NK-92 treated with Interleukin-12 subunit alpha and Interleukin-12 subunit beta, amount 100 ng/mL, for 24 hours (cell line): ENCODE measurements at places on chromosomes 7 and 10.

DNA sequence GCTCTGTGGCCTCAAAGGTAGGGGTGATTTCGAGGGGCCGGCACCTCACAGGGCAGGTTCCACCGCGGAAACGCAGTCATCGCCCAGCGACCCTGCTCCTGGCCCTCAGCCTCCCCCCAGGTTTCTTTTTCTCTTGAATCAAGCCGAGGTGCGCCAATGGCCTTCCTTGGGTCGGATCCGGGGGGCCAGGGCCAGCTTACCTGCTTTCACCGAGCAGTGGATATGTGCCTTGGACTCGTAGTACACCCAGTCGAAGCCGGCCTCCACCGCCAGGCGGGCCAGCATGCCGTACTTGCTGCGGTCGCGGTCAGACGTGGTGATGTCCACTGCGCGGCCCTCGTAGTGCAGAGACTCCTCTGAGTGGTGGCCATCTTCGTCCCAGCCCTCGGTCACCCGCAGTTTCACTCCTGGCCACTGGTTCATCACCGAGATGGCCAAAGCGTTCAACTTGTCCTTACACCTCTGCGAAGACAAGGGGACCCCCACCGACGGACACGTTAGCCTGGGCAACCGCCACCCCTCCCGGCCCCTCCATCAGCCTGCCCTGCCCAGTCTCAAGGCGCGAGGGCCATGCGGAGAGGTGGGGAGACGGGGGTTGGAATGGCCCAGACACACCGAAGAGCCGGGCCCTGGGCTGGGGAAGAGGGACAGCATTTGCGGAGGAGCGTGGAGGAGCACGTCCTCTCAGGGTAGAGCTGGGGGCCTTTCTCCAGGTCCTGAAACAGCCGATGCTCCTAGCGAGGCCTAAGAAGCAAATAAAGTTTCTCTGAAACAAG lies 6.0 kb downstream of the SHH start:
- no peak for DNase-seq

- DNase-seq, result no peak
Observed at GRCh38 chr10:76310588-76311080, 879.2 kb downstream of the LRMDA start.

GRCh38 chr7:66140924-66141323 lies 26.3 kb downstream of the CRCP start:
- no peak for DNase-seq

DNA sequence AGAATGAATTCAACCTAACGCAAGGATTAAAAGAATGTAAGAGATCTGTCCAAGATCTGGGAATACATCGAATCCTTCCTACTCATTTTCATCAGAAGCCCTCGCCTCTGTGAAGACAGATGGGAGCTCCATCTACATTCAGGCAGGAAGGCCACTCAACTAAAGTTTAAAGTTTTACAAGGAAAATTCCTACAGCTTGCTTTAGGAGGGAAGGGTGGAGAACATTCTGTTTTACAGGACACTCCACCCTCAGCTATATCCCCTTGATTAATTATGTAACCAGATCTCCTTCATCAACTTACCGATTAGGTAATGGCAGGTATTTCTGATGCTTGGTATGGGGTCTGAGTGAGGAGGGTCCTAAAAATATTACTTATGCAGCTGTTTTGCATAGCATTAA lies 5.6 kb upstream of the AHR start:
- no peak for DNase-seq

DNA sequence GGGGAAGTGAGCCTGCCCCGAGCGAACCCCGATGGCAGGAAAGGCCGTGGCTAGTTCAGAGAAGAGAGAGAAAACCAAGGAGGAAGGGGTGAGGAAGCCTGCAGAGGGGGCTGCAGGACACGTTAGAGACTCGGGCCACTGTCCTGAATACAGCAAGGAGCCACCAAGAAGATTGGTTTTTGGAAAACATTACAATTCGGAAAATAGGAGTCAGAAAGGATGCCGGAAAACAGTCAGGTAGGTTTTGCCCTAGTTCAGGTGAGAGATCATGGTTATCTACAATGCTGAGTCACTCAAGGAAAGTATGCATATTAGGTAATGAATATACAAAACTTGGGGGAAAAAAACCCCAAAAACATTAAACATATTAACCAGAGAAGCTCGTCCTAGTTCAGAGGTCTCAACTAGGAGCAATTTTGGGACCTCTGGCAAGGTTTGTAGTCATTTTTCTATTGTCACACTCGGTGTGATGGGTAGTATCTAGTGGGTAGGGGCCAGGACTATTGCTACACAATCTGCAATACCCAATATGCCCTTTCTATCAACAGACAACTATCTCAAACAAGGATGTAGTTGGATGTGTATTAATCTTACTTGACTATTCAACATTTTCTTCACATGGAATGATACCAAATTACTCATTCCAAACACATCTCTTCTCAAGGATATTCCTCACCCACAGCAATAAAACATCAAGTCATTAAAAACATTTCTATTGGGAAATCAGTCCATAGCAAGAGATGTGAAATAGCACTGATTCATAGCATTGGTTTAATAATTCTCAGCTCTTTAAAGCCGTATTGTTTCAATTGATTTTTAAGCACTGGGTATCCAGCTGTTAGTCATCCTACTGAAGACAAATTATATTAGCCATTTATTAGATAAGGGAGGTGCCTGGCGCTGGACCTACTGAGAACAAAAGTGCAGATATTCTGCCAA lies 74.4 kb upstream of the RSU1 start:
- peak; percentile 27 for DNase-seq

DNA sequence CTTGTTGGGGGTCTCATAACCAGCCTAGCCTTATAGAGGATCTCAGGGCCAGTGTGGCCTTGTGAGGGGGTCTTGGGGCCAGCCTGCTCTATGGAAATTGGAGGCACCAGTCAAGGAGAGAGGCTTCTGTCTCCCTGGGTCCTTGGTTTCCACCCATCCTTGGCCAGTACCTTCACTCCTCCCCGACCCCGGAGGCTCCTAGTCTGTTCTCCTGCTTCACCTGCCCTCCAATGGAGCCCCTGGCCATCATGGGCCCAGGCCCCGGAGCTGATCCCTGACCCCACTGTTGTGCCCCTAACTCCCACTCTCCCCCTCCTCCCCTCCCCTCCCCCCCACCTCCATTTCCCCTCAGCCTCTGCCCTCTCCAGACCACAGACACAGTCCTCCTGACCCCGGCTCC lies 29.7 kb downstream of the RASGEF1A start:
- no peak for DNase-seq

- no peak for DNase-seq
Observed at GRCh38 chr10:43258562-43259212, 8.2 kb downstream of the RASGEF1A start.

GRCh38 chr7:51237446-51238133 lies 79.0 kb downstream of the COBL start:
- no peak for DNase-seq

DNA sequence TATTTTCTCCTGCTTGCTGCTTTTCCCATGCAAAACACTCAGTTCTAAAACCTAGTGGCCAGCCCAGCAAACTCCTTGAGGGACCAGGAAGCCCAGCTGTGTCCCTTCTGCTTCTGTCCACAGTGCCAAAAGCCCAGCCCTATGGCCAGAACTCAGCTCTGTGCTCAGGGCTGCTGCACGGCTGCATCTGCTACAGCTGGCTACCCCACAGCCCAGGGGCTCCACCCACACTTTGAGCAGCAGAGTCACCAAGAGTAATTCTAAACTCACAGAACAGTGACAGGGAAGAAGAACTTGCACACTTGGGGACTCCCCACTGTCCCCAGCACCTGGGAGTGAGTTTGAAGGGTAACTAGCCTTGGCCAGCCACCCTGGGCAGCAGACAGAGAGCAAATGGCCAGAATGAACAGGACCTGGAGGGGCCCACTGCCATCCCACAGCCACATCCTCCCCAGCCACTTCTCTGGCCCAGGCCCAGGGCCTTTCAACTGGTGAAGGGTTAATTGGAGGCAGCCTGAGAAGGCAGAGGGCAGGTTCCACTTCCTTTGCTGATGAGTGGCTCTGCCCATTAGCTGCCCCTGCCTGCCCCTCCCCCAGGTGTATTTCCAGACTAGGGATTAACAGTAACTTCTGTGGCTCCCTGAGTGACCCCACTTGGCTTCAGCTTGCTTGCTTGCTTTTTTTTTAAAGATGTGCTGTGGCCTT lies 28.1 kb upstream of the TRIM8 start:
- no peak for DNase-seq

DNA sequence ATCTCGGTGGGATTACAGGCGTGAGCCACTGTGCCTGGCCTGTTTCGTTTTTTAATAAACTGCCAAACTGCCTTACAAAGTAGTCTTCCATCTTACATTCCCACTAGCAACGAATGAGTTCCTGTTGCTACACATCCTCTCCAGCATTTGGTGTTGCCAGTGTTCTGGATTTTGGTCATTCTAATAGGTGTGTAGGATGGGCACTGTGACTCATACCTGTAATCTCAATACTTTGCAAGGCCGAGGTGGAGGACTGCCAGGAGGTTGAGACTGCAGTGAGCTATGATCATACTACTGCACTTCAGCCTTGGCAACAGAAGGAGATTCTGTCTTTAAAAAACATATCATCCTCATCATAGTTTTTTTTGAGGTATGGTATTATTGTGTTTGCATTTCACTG lies 21.4 kb upstream of the RSBN1L start:
- DNase-seq, result no peak

- no peak for DNase-seq
Observed at GRCh38 chr7:25527665-25528170, 299.4 kb upstream of the NPVF start.

- no peak for DNase-seq
Observed at GRCh38 chr7:10474048-10474447, 499.6 kb upstream of the PHF14 start.

- DNase-seq, result no peak
Observed at GRCh38 chr10:44263771-44264170, 121.1 kb downstream of the CXCL12 start.

DNA sequence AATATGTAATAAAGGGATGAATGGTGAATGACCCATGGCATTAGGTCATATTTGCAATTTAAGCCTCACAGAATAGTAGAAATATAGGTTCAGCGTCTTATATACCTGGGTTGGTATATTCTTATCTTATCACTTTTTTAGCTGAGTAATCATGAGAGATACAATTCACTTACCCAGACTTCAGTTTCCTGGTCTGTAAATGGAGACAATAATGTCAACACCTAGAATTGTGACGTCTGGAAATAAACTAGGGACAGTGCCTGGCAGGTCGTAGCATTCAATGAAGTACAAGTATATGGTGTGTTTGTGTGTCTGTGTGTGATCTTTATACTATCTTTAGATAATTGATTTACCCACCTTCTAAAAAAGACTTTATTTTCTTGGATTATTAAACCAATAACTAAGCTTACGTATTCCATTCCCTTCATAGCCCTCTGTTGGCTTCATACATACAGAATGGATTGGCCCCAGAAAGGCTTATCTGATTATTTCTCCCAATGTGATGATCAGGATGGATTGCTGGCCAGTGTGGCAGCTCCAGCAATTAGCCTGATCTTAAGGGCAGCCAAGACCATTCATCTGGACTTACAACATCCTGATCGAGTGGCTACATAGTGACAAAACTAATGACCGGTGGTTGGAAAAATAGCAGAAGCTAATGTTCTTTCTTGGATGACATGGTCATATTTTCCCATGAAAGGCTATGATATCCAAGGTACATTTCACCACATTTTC lies 121.2 kb upstream of the NPVF start:
- DNase-seq, result no peak

- no peak for DNase-seq
Observed at GRCh38 chr7:142792593-142792992, 21.8 kb downstream of the PRSS2 start.

DNA sequence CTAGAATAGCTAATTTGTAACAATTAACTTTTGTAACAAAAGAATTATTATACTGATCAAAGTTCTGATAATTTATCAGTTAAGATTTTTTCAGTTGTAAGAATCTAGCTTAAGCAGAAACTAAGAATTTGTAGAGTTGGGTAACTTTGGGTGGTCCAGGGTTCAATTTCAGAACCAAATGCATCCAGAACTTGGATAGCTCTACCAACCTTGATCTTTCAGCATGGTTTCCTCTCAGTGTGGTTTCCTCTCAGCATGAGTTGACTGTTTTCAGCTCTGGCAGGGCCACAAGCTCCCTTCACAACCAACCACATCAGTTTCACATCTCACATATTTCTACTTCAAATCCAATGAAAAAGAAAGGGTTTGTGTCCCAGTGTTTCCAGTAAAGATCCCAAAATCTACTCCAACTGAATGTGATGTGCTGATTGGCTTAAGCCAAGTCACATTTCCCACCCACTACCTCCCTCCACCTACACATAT lies 3.3 kb upstream of the FAS start:
- no peak for DNase-seq

DNA sequence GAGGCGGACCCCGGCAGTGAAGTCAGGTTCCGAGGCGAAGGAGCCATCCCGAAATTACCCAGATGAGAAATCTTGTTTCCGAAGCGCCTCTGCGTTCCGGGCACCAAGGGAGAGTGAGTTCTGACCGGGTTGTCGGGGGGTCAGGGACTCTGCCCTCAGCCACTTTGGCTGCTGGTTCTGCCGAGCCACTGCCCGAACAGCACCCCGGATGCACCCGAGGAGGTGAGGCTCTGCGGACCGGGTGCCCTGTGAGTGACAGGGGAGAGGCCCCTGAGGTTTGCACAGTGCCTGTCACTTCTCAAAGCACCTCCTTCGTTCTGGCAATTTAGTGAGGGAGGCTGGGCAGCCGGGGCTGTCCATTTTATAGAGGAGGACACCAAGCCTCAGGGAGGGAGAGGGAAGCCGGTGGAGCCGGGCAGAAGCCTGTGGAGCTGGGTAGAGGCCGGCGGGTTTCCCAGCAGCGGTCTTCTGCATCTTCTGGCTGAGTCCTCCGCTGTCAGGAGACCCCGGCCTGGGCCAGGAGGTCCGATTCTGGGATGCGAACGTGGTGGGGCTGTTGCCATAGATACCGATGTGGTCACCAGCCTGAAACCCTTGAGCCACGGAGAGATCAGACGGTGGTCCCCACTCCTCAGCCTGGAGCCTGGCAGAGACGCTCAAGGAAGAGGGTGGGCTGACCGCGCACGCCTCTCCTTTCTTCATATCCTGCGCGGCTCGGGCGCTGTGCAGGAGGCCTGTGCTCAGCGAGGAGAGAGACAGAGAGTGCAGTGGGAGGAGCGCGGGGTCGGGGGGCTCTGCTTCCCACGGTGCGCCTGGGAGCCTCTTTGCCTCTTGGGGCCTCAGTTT lies 18.9 kb upstream of the SHH start:
- DNase-seq, result no peak

DNA sequence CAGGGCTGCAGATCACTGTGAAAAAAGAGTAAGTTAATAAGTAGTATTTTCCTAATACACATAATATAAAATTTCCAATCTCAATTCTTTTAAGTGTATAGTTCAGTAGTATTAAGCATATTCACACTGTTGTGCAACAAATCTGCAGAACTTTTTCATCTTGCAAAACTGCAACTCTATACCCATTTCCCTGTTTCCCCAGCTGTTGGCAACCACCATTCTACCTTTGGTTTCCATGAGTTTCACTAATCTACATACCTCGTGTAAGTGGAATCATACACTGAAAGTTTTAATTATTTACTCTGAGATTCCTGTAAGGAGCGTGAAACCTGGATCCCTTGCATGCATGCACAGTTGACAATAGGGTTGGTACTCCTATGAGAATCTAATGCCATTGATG lies 155.4 kb downstream of the ZPBP start:
- no peak for DNase-seq
